ENCODE measurements at places on chromosomes 2 and 18. TPM values are rescaled to one million over a fixed set of nuclear protein-coding genes. Genes with fewer than 3 reads are reported as not detected.

- no peaks in the 10 kb centered on the region for H3K36me3 ChIP-seq
- no peak overlapping the region for H3K27ac ChIP-seq
- peaks cover 7% of the 10 kb centered on the region for H3K27me3 ChIP-seq
Observed at GRCh38 chr2:9178904-9179571, 27.6 kb upstream of the ASAP2 start.

GRCh38 chr18:10579079-10579867, 53.4 kb downstream of the NAPG start:
- no peak overlapping the region for H3K4me3 ChIP-seq
- H3K27me3 ChIP-seq: no peaks in the 10 kb centered on the region
- H3K4me1 ChIP-seq: no peaks in the 10 kb centered on the region
- no peak for DNase-seq
- no peaks in the 10 kb centered on the region for H3K36me3 ChIP-seq

DNA sequence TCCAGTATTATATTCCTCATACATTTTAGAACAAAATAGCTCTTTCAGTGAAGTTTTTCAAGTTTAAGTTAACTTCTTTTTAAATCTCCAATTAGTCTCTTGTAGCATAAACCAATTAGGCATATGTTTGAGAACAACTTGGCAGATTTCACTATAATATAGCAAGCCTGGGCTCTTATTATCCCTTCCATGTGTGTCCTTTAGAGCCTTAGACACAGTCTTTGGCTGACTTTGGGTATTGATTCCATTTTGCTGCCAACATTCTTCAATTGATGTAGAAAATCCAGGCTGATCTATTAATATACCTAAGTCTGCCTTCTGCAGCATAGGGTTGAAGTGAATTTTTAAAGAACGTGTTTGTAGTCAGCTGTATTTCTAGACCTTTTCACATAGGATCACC, 179.1 kb upstream of the RPRM start:
- no peaks in the 10 kb centered on the region for H3K4me1 ChIP-seq
- no peaks in the 10 kb centered on the region for H3K27me3 ChIP-seq
- DNase-seq: no peak
- H3K27ac ChIP-seq: no peak overlapping the region
- H3K36me3 ChIP-seq: no peaks in the 10 kb centered on the region
- no peak overlapping the region for H3K4me3 ChIP-seq

DNA sequence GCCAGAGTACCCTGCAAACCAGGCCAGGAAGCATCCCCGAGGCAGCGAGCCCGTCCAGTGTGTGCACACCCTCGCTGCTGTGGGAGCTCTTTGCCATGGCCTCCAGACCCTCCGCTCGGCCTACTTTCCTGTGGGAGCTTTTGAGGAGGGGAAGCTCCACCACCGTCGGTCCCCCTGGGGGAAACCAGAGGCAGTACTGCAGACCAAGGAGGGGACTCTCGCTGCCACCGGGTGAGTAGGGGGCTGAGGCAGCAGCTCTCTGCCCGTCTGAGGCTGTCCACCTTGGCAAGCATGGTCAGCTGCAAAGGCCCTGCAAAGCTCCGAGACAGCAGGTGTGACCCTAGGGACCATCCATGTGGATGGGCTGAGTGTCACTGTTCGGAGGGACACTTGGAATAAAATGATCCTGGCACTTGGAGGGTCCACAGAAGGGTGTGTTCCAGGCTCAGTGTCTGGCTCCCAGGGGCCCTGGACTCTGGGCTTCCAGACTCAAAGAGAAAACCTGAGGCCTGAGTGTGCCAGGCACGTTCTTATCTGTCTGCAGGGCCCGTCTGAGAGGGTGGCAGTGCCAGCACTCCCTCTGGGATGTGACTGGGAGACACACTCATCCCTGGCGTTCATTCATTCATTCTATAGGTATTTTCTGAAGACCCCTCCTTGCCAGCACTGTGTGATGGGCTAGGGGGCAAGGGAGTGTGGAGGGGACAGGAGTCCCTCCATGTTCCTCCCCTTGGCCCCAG, 282.8 kb upstream of the HS6ST1 start:
- no peak for DNase-seq
- no peak overlapping the region for H3K4me3 ChIP-seq
- no peaks in the 10 kb centered on the region for H3K36me3 ChIP-seq

GRCh38 chr2:211649331-211649730, 889.3 kb downstream of the ERBB4 start:
- H3K4me3 ChIP-seq: no peak overlapping the region
- H3K27ac ChIP-seq: no peak overlapping the region
- no peaks in the 10 kb centered on the region for H3K36me3 ChIP-seq

GRCh38 chr2:197045115-197045514, 118.6 kb upstream of the PGAP1 start:
- DNase-seq: no peak
- H3K4me1 ChIP-seq: no peaks in the 10 kb centered on the region
- no peaks in the 10 kb centered on the region for H3K27me3 ChIP-seq

DNA sequence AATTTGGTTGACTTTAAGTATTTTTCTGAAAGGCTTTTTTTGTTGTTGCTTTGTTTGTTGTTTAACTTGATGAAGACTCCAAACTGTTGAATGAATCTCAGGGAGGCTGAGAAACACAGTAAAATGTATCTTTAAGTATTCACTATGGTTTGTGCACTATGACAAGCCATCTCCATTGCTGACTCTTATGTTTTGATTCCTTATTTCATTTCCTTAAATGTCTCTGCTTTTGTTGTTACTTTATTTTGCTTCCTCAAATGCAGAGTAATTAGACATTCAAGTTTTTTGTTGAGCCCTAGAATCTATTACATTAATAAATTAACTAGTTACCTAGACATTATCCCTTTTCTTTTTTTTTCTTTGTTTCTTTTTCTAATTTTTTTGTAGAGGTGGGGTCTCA, 46.3 kb upstream of the SLC39A10 start:
- no peaks in the 10 kb centered on the region for H3K27me3 ChIP-seq
- H3K4me3 ChIP-seq: no peak overlapping the region
- H3K36me3 ChIP-seq: no peaks in the 10 kb centered on the region
- DNase-seq: peak; percentile 60
- no peak overlapping the region for H3K27ac ChIP-seq
- peaks cover 11% of the 10 kb centered on the region for H3K4me1 ChIP-seq

DNA sequence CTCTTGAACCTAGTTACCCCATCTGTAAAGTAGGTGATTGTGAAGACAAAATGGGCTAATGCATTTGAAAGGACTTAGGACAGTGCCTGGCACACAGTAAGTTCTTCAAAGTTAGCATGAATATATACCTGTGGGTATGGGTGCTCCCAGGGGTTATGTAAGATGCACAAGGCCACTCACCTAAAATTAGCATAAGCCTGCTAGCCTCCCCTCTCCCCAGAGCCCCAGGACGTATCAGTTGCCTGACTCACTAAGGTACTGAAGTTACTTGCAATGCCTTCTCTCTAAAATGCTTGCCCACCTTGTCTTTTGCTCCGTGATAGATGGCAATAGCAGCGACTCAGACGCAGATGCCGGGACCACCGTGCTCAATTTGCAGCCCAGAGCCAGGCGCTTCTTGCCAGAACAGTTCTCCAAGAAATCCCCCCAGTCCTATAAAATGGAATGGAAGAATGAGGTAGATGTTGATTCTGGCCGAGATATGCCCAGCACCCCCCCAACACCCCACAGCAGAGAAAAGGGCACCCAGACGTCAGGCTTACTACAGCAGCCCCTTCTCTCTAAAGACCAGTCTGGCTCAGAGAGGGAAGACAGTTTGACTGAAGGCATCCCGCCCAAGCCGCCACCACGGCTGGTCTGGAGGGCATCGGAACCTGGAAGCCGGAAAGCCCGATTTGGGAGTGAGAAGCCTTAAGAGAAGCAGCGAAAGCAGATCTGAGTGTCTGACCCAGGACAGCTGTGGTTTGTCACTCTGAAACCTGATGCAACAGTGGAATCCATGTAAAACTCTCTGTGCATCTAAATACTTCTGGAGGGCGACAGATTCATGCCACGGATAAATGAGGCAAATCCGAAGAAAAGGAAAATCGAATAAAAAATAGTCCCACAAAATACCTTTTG, 53.8 kb upstream of the TMEM182 start:
- H3K27ac ChIP-seq: no peak overlapping the region
- H3K4me1 ChIP-seq: no peaks in the 10 kb centered on the region
- H3K4me3 ChIP-seq: no peak overlapping the region
- H3K27me3 ChIP-seq: peaks cover 2% of the 10 kb centered on the region

DNA sequence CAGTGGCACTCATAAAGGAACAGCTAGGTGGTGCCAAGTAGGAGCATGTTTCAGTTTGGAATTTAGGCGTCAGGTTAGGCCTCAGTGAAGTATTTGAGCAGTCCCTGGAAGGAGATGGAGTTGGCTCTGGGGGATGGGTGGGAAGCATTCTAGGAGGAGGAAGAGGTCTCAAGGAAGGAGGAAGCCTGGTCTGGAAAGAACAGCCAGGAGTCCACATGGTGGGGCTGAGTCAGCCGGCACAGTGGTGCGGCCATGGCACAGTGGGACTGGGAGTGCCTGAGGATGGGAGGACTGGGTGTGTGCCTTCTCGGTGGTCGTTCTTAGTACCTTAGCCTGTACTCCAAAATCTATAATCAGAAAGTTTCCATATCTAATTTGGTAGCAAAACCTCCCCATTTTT, 373.3 kb downstream of the PTPRM start:
- no peaks in the 10 kb centered on the region for H3K36me3 ChIP-seq
- no peak overlapping the region for H3K4me3 ChIP-seq
- H3K27ac ChIP-seq: no peak overlapping the region
- H3K27me3 ChIP-seq: no peaks in the 10 kb centered on the region
- DNase-seq: no peak

- H3K4me3 ChIP-seq: no peak overlapping the region
- no peak overlapping the region for H3K27ac ChIP-seq
- no peaks in the 10 kb centered on the region for H3K27me3 ChIP-seq
- H3K4me1 ChIP-seq: no peaks in the 10 kb centered on the region
- no peak for DNase-seq
Observed at GRCh38 chr2:151979694-151980093, 119.2 kb downstream of the CACNB4 start.

The RAB31 gene
- 44.6 TPM for total RNA-seq

The SRD5A2 gene
- not detected for total RNA-seq

The KATNAL2 gene
- 3.1 TPM for total RNA-seq

The CROCC2 gene
- not detected for total RNA-seq

The RAX gene
- not detected for total RNA-seq

The DIS3L2 gene
- 74.3 TPM for total RNA-seq

The ABCA12 gene
- not detected for total RNA-seq

Data from B cell (primary cell).